ENCODE measurements at places on chromosomes 1 and 21. TPM values are rescaled to one million over a fixed set of nuclear protein-coding genes. Genes with fewer than 3 reads are reported as not detected.

GRCh38 chr1:87115317-87115890 lies 201.0 kb downstream of the HS2ST1 start:
- no peak for DNase-seq

DNA sequence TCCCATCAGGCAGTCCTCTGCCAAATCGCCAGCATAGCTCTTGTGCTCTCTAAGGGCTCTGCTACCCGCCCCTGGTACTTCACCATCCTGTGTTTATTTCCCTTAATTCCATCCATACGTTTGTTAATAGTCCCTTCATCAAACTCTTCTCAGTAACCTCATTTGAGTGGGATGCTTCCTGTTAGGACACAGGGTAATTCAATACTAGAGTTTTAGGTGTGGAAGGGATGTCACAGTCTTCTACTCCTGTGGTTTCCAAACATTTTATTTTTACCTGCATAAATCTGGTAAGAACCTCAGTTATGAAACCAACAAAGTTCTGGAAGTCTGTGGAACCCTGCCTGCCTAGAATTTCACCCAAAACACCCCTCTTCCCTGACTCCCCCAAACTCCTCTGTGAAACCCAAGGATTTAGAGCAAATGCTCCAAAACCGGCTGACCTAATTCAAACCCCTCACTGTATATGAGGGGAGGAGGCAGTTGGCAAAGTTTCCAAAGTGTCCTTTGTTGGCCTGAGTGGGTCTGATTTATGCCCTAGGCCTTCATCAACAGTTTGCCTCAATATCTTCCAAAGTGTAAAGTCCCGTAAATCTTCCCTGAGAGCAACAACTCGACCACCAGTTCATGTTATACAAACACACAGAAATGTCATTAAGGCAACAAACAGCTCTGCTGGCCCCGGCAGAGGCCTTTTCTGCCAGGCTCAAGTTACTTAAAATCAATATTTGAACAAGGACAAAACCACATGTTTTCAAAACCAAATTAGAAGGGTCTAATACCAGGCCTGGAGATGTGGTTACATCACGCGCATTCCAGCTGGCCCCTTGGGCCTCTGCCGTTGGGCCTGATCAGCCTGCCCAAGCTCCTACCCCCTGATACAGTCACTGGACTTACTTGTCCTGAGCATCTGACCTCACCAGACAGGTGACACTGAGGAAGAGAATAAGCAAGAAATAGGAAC lies 82.4 kb upstream of the FGGY start:
- DNase-seq, result no peak

DNA sequence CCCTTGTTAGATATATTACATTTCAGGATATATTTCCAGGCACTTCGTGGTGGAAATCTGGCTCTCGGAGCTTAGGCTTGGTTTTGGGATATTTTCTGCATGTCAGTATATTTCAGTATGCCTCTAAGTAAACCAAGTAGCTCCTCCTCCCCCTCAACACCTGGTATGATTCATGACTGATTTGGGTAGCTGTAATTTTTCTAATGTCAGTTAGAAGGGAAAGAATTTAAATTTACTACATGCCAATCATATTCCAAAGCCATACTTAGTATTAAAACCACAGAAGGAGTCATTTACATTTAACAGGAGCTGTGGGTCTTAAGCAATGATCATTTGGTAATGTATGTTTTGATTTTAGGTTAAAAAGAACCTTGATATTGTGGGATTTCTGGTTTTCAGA lies 40.6 kb downstream of the ST6GALNAC3 start:
- DNase-seq, result no peak

DNA sequence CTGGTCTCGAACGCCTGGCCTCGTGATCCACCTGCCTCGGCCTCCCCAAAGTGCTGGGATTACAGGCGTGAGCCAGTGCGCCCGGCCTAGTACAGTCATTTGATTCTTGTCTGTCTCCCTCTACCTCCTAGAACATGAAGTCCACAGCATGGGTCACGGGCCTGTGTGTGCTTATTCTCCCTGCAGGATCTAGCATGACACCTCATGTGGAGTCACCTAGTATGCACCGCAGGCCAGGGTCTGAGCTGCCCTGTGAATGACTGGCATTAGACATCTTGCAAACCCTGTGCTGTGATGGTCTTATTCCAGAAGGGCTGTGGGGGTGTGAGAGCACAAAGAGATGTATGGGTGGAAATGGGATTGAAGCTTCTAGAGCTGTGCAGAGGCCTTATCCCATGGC lies 133.2 kb downstream of the GALNT2 start:
- no peak for DNase-seq

DNA sequence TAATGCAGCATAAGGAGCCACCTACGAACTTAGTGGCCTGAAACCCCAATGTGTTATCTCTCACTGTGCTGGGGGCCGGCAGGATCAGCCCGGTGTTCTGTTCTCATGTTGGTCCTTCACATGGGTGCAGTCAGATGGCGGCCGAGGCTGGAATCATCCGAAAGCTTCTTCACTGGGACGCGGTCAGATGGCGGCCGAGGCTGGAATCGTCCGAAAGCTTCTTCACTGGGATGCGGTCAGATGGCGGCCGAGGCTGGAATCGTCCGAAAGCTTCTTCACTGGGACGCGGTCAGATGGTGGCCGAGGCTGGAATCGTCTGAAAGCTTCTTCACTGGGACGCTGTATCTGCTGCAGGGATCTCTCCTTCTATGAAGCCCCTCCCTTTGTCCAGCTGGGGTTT lies 12.6 kb upstream of the PCBP3 start:
- no peak for DNase-seq

- DNase-seq, result no peak
These were observed 537.2 kb downstream of the NPHP4 start for GRCh38 chr1:5455056-5455455.

DNA sequence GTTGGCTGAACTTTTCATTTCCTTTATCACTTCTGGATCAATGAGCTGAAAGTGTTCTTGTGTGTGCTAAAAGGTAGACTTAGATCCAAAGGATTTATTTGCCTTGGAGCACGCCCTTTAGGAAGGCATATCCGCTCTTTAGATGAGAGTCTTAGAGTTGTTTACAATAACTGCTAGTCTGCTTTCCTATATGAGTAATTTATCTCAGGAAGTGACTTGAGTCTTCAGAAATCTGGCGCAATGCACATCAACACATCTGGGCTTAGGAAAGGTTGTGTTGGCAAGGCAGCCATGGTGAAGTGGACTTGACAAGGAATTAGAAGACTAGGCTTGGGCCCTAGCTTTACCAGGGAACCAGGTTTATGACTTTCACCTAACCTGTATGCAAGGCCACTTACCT lies 204.1 kb upstream of the PTGFR start:
- DNase-seq, result no peak

GRCh38 chr1:224381880-224382548 lies 25.3 kb downstream of the CNIH4 start:
- no peak for DNase-seq

CYP4Z1 gene
- not detected for total RNA-seq

OPRD1 gene
- not detected for total RNA-seq

HORMAD1 gene
- not detected for total RNA-seq

AMY2A gene
- 0.90 TPM for total RNA-seq

KIAA1614 gene
- total RNA-seq, result 0.16 TPM

LRRC42 gene
- 22.6 TPM for total RNA-seq

Data from activated T-cell treated with anti-CD3 and anti-CD28 coated beads, Interleukin-2, amount 50 U/mL, for 4 hours (primary cell).